Activated T-cell treated with anti-CD3 and anti-CD28 coated beads for 1 hour (primary cell): ENCODE measurements at places on chromosomes 11 and 22.

DNA sequence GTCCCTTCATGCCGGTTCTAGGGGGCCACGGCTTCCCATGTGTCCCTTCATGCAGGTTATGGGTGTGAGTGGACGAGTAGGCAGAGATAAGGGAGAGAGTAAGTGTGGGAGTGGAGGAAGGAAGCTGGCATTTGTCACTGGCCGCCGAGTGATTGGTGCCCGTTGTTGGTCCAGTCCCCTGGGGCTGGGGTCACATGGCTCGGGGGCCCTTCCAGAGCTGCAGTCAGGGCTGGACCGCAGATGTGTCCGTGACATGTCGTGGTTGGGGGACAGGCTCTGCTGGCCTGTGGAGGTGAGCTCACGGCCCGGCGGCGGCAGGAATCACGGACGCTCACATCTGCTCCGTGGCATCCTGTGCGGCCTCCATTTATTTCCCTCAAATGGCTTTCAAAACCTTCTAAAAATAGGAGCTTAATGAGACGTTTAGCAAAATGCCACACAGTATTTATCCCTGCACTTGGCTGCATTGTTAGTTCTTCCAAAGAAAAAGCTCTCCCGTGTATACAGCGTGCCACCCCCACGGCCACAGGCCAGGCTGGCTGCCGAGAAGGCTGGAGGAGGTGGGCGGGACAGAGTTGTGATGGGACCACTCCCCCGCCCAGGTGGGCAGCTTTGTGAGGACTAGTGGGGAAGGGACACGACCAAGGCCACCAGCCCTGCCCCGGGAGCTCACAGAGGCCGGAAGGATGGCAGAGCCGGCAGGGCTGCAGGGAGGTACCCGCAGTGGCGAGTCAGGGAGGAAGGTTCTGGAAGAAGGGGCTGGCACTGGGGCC, 386.7 kb downstream of the TBC1D22A start:
- DNase-seq: no peak

DNA sequence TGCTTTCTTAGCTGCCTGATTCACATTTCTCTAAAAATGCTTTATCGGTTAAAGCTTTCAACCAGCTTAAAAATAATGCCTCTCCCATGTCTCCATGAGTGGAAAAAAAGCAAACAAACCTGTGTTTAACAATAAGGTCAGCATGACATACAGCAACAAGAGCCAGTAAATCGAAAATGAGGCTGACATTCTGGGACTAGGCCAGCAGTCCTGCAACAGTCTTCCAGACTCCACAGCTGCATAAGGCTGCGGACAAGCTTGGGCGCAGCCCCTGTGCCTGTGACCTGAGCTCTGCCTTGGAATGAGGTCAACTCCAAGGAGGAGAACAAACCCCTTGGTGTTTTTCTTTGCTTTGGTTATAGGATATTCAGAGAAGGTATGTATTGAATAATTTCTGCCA, 95.5 kb downstream of the PGR start:
- DNase-seq: no peak

DNA sequence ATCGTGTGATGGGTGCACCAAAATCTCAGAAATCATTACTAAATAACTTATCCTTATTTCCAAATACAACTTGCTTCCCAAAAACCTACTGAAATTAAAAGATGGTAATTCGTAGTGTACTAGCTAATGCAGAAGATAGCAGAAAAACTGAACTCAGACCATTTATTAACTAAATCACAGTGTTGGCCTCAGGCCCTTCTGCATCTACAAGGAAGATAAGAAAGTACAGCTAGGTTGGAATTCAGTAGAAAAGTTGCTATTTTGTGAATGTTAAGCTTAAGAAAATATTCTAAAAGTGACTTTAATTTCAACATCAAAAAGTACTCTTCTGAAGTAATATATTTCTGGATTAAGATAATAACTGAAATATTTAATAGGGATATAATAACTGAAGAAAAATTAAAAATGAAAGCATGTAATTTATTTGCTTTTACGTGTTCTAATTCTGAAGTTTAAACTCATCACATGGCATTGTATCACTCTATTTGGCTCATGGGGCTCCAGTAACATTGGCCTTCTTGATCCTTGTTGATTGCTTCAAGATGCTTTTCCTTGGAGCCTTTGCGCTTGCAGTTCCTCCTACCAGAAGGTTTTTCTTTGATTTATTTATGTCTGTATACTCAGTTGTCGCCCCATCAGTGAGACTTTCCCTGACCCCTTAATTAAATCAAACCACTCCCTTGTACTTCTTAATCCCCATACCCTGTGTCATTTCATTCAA, 847.9 kb upstream of the ANO3 start:
- DNase-seq: no peak

GRCh38 chr11:117070016-117070415, 28.2 kb downstream of the SIK3 start:
- DNase-seq: no peak
